ENCODE measurements at places on chromosomes 2 and 18.

DNA sequence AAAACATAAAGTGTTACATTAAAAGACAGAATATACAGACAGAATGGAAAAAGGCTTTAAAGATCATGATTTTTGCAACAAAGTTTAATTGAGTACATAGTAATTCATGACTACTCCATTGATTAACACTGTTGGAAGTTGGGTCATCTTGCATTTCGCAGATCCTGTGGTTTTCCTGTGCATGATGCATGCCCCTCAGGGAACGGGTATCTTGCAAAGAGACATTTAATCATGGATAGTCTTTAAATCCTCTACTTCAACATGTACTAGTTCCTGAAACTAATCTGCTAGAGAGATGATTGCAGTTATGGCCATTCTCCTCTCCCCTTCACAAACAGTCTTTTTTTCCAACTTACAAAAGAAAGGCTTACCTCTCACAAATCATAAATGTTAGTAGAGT lies 155.6 kb upstream of the DSEL start:
- no peak for DNase-seq

DNA sequence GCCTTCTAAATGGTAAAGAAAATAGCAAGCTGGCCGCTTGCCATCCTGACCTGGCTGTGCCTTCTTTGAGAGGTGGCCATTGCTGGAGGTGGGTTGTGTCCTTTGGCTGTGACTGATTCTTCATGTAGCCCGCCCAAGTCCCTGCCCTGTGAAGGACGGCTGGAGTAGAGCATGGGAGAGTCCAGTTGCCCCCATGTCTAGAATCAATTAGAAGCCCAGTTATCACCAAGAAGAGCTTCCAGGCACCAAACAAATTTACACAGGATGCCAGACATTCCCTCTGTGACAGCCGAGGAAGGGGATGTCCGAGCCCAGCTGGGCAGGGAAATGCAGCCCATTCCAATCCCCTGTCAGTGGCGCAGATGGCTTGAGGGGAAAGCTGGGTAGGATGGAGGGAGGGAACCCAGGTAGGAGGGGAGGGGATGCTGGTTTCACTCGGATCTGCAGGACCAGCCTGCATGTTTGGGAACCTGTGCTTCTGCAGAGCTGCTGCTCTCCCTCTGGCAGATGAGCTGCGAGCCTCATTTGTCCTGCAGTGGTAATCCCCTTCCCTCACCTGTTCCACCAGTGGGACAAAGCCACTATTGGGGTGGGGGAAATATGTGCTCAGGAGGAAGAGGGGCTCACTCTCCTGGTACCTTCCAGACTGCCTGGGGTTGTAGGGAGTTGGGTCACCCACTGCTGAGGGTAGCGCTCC lies 25.7 kb upstream of the ASB18 start:
- DNase-seq = no peak

GRCh38 chr18:40555914-40556313 lies 1399.1 kb upstream of the PIK3C3 start:
- no peak for DNase-seq

DNA sequence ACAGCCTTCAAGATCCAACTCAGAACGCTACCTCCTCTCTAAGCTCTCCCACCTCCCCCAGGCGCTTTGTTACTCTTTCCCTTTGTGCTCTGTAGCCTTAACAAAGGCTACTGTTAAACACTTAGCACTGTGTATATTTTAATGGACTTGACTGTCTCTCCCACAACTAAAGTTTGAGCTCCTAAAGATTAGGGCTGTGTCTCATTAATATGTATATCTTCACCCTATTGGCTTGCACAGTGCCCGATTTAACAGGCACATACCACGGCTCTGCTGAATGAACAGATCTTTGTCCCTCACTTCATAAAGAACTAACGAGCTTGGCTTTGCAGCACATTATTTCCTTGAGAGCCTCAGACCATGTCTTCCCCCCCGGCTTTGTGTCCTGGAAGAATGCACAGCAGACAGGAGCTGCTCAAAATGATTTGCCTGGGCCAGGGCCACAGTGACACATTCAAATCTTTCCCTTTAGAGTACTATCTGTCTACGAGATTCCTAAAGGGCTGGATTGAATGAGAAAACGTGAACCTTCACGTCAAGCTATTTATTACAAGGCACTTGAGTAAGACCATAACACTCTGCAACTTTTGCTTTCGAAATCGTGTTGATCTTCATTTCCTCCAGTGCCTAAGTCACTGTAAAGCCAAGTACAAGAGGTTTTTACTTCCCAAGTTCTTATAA lies 22.1 kb downstream of the ABHD3 start:
- DNase-seq = no peak

DNA sequence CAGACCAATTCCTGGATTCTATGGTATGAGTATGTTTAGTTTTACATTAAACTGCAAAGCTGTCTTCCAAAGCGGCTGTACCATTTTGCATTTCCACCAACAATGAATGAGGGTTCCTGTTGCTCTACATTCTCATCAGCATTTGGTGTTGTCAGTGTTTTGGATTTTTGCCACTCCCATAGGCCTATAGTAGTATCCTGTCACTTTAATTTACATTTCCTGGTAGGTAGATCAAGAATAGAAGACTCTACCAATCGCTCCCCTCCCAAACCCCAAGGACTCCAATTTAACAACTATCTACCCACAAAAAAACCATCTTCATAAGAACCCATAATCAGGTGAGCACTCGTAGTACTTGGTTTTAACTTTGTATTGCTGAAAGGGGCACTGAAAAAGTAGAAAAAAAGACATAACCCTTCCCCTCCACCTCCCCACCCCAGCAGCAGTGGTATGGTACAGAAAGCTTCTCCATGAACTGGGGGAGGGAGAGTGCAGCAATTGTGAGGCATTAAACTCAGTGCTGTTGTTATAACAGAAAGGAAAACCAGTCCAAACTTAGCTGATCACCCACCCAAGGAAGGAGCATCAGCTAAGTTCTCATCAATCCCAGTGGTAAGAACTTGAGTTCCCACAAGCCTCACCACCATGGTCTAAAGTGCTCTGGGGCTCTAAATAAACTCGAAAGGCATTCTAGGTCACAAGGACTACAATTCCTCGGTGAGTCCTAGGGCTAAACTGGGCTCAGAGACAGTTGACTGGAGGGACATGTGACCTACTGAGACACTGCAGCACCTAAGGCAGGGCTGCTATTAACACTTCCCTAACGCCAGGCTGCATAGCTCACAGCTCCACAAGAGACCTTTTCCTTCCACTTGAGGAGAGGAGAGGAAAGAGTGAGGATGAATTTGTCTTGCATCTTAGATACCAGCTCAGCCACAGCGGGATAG lies 35.5 kb upstream of the CYTIP start:
- no peak for DNase-seq

DNA sequence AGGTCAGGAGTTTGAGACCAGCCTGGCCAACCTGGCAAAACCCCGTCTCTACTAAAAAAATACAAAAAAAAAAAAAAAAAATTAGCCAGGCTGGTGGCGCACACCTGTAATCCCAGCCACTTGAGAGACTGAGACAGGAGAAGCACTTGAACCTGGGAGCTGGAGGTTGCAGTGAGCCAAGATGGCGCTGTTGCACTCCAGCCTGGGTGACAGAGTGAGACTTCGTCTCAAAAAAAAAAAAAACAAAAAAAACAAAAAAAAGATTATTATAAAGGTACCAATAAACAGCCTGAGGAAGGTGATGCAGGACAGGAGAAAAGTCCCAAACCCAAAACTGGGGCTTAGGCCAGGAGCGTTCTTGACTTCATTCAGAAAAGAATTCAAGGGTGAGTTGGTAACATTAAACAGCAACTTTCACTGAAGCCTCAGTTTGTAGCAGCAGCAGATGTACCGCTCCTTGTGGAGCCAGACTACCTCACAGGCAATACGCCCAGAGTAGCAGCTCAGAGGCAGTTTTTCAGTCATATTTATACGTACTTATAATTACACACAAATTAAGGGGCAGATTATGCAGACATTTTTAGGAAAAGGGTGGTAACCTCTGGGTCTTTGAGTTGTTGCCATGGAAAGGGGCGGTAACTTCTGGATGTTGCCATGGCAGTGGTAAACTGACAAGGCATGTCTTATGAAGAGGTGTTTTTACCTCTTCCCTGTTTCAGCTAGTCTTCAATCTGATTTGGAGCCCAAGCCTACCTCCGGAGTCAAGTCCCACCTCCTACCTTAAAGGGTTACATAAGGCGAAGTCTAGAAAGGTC lies 1596.6 kb upstream of the CELF4 start:
- DNase-seq = no peak

- DNase-seq = no peak
Measured at GRCh38 chr2:100953406-100954043, 48.6 kb upstream of the RPL31 start.

DNA sequence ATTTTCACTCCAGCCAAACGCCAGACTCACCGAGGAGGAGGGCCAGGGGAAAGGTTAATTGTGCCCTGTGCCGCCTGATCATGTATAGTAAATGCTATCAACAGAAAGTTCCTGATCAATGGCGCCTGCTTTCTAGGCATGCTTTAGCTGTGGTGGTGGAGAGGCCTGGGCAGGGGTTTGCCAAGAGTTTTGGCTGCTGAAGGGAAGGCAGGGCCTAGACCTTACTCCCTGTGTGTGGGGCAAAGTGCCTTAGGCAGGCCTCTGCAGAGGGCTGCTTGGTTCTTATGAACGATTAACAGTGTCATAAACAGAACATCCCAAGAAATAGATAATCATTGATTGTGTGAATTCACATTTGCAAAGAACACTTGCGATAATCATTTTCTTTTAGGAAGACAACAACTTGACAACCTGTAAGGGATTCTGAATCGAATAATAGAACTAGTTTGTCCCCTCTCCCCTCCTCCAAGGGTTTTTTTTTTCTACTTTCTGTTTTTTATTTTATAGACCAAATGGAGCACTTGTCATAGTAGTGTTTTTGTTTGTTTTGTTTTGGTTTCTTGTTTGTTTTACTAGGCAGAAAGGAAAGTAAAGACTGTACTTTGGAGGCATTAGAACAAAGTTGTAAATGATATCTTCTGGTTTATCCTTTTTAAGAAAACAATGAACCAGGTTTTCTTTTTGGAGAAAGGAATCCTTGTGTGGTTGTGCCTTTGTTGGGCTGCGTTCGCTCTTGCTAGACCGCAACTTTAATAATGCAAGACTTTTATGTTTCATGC lies 6.5 kb downstream of the TSHZ1 start:
- DNase-seq = no peak

DNA sequence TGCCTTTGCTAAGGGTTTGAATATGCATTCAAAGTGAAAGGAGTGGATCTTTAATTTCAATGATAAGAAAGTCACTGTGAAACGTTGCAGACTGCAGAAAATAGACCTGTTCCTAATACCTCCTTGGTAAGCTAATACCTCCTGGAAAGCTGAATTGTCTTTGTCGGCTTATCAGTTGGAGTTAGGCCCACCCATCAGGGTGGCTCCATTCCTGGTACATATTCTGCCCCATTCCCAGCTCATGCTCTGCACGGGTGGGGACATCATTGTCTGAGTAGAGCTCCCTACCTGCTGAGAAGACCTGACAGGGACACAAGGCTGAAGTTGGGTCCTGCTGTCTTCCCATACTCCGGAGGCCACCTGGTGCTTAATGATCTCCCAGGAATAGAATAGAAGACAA lies 203.3 kb downstream of the EN1 start:
- DNase-seq = no peak

- no peak for DNase-seq
Measured at GRCh38 chr2:38666556-38666910, 619 bp downstream of the GALM start.

- no peak for DNase-seq
Measured at GRCh38 chr2:96664366-96664925, 21.9 kb downstream of the FER1L5 start.

- no peak for DNase-seq
Measured at GRCh38 chr18:10197097-10197496, 257.3 kb upstream of the APCDD1 start.

GRCh38 chr2:169734169-169734847 lies 676 bp downstream of the KLHL23 start:
- no peak for DNase-seq

DNA sequence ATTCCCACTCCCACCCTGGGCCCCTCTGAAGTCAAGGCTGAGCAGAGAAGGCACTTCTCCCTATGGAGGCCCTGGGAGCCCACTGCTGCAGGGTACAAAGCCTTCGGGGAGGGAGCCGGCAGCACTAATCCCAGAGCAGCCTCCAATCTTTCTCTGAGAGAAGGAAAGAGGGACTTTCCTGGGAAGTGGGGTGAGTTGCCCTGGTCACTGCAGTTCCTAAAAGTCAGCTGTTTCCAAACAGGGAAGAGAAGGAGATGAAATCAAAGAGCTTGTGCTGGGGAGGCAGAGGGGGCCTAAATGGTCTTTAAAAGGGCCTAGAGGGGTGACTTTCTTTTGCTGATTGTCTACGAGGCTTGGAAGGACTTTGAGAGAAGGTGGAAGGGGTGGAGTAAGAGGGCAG lies 264.7 kb downstream of the TNS1 start:
- no peak for DNase-seq

- DNase-seq = no peak
Measured at GRCh38 chr18:23958036-23958435, 56.5 kb upstream of the TTC39C start.

- DNase-seq = no peak
Measured at GRCh38 chr2:119364798-119365197, 1.8 kb downstream of the C2orf76 start.

- DNase-seq = no peak
Measured at GRCh38 chr18:51617572-51618260, 420.2 kb upstream of the MEX3C start.

- no peak for DNase-seq
Measured at GRCh38 chr2:229922449-229923386, at the start of gene FBXO36. Gene FBXO36 (plus strand): TSS chr2:229922503. CDS start chr2:229922514, 11 bp downstream.

DNA sequence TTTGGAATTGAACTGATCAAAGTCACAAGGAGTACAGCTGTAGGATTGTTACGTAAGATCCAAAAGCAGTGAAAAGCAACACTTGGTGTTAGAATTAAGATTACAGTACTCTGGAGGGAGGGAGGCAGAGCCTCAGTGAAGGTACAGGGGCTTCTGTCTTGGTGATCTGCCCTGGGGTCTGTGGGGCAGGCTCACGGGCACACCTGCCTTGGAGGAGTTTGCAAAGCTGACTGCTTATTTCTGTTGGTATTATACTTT lies 114.9 kb downstream of the NCK2 start:
- no peak for DNase-seq

DNA sequence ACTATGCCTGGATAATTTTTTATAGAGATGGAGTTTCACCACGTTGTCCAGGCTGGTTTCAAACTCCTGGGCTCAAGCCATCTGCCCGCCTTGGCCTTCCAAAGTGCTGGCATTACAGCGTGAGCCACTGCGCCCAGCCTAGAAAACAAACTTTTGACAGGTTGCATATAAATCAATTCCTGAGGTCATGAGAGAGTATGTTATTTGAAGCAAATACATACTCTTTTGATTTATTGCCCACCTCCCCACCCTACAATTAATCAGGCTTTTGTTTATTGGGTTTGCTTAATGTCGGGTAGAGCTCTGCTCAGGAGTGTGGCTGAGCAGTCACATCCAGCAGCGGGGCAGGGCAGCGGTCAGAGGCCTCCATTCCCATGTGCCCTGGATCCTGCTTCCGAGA lies 37.9 kb upstream of the ASB1 start:
- DNase-seq = no peak

DNA sequence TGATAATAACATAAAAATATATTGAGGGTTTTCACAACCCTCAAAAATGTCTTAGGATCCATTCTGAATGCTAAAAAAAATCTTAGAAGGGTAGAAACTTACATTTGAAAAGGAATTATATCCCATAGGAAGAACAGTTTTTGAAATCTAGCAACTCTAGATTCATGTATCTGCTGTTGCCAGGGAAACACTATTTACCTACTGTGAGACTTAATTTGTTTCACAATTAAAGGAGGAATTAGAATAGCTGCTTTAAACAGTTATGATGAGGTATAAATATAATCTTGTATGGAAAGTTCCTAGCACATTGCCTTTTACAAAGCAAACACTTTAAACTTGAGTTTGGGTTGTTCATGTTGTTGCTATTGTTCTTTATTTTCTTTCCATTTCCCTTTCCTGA lies 988.2 kb downstream of the SUCLG1 start:
- no peak for DNase-seq
